ENCODE measurements at places on chromosomes 4 and X.

GRCh38 chr4:46820154-46820553 is 88.9 kb downstream of the COX7B2 start:
- DNase-seq: no peak

GRCh38 chrX:10769195-10769594 is 148.8 kb upstream of the MID1 start:
- no peak for DNase-seq

GRCh38 chrX:45619290-45619689 is 418.6 kb upstream of the DIPK2B start:
- DNase-seq: no peak

GRCh38 chr4:34464196-34464595 is 1780.1 kb downstream of the ARAP2 start:
- no peak for DNase-seq

DNA sequence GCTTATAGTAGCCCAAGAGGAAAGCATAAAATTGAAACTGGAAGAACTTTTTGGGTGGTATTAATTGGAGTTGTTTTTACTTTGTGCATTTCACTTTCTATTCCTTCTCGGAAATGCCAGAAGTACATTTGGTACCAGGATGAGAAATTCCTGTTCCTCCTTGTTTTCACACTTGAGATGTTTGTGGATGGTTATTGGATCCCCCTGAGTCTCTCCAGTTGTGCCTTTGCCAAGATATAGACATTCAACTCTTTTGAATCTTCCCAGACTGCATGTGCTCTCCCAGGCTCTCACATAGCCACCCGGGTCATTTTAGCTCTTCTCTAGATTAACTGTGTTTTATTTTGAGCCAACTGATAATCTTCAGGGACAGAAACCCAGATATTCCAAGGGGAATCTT is 120.5 kb downstream of the AFF1 start:
- no peak for DNase-seq

GRCh38 chr4:48134081-48134480 is at the start of gene TXK:
TXK (minus strand) TSS chr4:48134250; CDS start chr4:48134170, 80 bp downstream.
- no peak for DNase-seq

DNA sequence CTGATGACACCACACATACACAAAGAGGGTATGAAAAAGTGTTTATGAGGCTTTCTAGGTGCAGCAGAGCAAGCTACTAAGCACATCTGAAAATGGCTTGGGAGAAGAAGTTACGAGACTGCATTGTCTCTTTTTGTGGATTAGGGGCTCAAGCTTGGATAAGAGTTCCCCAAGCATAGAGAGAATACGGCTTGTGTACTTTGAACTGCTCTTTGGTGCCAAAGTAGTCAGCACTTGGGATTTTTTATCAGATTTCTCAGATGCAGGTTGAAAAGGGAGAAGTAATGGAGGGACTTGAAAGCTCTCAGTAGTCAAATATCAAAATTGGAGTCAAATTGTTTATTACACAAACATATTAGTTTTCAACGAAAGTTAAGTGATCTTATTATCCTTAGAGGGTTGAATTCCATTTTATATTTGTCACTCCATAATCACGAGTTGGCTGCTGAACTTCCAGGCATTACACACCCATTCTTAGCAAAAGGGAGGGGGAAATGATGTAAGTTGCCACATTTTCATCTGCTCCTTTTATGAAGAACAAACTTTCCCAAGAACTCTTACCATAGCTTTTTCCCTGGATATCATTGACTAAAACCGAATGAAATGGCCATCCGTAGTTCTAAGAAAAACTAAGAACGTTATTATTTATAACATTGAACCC is 1904.9 kb downstream of the PCDH7 start:
- DNase-seq: no peak

GRCh38 chr4:109266891-109267290 is 35.6 kb downstream of the COL25A1 start:
- no peak for DNase-seq

- no peak for DNase-seq
Observed at GRCh38 chrX:148947399-148947975, 447.1 kb downstream of the AFF2 start.

GRCh38 chr4:55947912-55948725 is 626 bp upstream of the CEP135 start:
- no peak for DNase-seq

- DNase-seq: no peak
Observed at GRCh38 chrX:121456315-121456714, 408.9 kb downstream of the GLUD2 start.

DNA sequence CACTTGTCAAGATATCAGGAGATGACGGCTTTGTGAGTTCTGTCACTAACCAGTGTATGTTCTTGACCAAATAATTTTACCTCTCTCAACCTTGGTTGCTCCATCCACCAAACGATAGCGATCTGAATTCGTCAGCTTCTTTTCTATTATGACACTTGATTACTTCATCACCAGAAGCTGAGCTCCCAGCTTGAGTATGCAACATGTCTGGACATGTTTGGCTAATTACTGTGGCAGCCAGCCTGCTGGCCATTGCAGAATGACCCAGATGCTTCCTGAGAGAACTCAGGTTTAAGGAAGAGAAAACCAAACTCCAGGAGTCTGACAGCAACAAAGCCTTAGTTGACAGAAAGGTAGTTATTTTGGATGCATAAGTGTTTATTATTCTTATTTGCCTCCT is 46.4 kb upstream of the PARM1 start:
- no peak for DNase-seq

DNA sequence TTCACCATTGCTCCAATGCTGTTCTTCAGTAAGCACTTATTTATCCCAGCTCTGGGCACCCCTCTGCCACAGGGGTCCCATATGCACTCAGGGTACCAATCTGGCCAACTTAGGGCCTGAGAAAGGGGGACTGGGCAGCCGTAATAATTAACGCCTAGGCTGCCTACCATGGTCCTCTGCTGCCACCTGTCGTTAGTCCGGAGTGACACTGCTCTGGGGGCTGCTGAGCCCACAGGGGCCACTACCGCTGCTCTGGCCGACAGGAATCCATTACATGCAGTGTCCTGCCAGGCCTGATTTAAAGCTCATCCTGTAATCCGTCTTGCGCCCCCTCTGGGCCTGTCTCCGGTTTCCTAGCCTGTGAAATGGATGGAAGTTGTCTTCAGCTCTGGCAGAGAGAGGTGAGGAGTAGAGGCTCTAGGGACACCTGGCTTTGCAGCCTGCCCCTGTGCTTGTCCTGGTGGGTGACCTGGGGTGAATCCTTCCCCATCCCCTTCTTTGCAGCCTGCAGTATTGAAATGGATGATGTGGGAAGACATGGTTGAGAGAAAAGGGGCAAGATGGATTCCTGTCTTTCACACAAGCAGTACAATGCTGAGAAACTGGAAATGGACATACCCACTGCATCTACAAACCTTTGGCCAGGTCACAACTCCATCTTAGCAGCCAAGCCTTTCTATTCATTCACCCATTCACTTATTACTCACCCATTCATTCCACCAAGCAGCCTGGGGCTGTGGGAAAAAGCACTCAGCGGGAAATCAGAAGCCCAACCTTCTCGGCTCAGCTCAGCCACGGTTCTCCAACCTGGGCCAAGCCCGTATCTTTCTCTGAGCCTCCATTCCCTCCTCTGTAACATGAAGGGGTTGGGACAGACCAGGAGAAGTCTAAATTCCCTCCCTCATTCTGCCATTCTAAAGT is 116.3 kb upstream of the NALF2 start:
- DNase-seq: peak; percentile 61

DNA sequence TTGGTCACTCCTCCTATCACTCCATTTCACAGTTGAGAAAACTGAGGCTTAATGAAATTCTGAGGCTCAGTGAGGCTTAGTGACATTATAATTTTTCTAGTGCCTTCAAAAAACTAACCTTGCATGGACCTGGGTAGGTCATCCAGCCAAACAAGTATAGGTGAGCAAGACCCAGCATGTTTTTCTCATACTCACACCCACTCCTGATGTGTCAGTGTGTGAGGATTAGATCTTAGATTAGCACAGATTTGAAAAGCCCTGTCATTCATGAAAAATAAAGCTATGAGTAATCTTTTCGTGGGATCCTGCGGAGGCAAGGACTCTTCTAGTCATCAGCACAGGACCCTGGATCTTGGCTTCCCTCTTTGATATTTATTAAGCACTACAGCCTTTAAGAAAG is 146.7 kb downstream of the CHIC2 start:
- no peak for DNase-seq

DNA sequence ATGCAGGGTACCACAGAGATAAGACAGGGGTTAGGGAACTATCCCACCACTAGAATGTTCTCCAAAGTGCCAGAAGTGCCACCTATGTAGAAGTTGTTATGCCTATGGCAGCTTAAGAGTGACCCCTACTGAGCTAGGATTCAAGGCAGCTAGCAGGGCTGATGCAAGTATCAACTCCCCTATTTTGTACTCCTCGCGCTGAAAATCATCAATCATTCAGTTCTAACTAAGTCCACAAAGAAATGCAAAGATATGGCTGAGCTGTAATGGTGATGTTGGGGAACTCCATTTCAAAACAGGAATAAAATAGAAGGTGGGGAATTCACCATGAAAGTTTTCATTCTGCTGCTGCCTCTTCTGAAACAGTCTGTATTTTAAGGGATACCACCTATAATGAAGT is 13.8 kb downstream of the ACSL4 start:
- DNase-seq: no peak

DNA sequence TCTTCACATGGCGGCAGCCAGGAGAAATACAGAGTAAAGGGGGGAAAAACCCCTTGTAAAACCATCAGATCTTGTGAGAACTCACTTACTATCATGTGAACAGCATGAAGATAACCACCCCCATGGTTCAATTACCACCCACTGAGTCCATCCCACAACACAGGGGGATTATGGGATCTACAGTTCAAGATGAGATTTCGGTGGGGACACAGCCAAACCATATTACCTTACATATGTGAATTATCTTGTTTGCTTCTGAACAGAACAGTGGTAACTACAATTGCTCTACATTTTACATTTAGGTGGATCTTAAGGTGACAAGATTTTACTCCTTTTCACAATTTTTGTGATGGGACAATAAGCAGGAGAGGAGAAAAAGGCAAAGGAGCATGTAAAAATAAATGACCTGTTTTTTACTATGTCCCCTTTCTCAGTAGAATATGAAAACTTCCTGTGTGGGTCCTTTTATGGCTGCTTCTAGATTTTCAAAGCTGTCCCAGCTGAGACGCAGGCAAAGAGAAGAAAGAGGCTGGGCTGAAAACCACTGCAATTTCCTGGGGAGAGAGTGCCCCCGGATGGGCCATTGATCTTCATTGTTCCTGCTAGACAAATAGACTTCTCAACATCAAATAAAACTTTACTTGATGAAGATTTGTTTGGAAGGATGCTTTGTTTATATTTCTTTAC is 45.9 kb upstream of the PGM2 start:
- DNase-seq: no peak

DNA sequence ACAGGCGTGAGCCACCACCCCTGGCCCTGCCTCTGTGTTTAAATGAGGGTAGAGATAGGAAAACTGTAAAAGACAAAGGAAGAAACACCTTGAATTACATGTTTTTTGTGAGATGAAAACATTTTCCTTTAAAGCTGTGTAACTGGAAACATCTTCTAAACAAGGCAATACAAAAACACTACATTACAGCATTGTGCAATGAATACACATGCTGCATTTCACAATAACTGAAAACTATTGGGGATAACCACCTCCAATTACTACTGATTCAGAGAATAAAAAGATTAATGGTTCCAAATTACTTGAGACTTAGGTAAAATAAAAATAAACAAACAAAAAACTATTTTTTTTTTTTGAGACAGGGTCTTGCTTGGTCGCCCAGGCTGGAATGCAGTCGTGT is 7.6 kb upstream of the OGT start:
- no peak for DNase-seq

GRCh38 chr4:15270201-15270600 is 157.6 kb upstream of the C1QTNF7 start:
- DNase-seq: no peak

- DNase-seq: no peak
Observed at GRCh38 chrX:95629737-95630136, 1054.9 kb upstream of the DIAPH2 start.

DNA sequence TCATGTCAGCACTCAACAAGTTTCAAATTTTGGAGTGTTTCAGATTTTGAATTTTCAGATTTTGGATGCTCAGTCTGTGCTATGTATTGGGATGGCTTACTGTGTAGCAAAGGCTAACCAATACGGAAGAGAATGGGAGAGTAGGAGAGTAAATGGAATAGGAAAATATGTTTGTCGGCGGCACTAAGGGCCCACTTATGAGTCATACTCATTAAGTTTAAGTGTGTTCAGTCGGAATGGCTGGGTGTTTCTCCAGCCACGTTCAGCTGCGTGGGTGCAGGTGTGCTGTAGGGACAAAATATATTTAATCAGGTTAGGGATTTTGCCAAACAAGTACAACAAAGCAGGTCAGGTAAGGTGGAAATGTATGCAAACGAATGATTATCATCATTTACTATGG is 13.6 kb downstream of the FTHL17 start:
- DNase-seq: no peak

DNA sequence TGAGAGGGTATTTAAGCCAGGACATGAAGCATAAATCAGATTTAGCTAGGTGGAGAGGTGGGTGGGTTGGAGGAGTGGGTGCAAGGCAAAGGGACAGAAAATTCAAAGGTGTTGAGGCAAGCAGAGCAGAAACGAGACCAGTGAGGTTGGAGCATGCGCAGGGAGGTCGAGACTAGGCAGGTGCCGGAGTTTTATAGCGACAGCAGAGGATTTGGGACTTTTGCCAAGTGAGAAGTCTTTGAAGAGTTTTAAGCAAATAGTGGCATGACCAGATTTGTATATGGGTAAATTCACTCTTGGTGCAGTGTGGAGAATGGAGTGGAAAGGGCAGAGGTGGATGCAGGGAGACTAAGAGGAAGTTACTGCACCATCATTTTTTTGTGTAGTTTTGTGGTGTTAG is 107.0 kb upstream of the TLR2 start:
- no peak for DNase-seq

GRCh38 chr4:148375584-148375983 is 66.6 kb downstream of the NR3C2 start:
- no peak for DNase-seq

GRCh38 chr4:153520227-153520626 is 54.1 kb downstream of the TMEM131L start:
- DNase-seq: no peak

DNA sequence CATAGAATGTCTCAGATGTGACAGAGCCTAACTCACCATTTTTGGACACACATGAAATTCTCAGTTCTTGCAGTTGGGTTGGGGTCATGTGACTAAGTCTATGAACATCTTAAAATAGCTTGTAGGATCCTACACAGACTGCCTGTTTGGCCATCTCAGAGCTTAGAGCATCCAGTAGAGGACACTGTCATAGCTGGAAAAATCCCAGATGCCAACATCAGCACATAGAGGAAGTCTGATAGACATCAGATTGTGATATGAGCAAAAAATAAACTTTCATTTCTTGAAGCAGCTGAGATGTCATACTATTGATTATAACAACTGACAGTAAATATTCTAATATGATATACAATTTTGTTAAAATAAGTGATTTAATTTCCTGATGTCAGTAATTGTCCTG is 207.1 kb downstream of the TRAM1L1 start:
- DNase-seq: no peak
